ENCODE measurements at places on chromosomes 6 and 20.

DNA sequence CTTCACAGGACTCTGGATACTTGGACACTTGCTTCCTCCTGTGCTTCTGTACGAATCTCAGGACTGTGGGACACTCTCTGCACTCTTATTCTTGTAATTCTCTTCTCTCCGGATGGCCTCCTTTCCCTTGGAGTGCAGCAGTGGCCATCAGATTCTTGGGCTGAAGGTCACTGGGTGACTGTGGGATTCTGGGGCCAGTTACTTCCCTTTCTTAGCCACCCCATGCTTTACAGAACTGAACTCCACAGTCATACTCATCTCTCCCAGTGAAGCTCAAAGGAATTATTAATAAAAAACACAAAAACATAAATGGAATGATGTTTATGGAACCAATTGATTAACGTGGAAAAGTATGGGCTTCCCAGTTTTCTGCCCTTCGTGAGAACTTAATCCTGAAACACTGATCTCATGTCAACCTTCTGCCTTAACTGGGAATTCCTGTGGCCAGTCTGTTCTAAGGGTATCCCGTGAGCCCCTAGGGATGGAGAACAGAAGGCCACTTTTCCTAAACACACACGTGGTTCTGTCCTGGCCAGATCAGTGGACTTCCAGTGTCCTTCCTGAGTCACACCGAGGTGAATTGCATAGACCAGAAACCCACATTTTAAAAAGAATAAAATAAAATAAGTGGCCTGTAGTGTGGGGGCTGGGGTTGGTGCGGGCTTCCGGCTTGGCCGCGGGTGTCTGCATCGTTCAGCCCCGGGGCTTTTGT lies 23.6 kb upstream of the HLA-E start:
- DNase-seq, result no peak

GRCh38 chr6:148166339-148166968 lies 176.2 kb upstream of the SASH1 start:
- DNase-seq, result peak; percentile 57

DNA sequence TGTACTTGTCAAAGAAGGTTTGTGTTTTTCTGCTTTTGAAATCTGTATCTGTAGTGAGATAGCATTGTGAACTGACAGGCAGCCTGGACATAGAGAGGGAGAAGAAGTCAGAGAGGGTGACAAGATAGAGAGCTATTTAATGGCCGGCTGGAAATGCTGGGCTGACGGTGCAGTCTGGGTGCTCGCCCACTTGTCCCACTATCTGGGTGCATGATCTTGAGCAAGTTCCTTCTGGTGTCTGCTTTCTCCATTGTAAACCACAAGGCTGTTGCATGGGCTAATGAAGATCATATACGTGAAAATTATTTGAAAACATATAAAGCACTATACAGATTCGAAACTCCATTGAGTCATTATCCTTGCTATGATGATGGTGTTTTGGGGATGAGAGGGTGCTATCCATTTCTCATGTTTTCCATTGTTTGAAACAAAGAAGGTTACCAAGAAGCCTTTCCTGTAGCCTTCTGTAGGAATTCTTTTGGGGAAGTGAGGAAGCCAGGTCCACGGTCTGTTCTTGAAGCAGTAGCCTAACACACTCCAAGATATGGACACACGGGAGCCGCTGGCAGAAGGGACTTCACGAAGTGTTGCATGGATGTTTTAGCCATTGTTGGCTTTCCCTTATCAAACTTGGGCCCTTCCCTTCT lies 18.4 kb downstream of the CD83 start:
- peak; percentile 23 for DNase-seq

DNA sequence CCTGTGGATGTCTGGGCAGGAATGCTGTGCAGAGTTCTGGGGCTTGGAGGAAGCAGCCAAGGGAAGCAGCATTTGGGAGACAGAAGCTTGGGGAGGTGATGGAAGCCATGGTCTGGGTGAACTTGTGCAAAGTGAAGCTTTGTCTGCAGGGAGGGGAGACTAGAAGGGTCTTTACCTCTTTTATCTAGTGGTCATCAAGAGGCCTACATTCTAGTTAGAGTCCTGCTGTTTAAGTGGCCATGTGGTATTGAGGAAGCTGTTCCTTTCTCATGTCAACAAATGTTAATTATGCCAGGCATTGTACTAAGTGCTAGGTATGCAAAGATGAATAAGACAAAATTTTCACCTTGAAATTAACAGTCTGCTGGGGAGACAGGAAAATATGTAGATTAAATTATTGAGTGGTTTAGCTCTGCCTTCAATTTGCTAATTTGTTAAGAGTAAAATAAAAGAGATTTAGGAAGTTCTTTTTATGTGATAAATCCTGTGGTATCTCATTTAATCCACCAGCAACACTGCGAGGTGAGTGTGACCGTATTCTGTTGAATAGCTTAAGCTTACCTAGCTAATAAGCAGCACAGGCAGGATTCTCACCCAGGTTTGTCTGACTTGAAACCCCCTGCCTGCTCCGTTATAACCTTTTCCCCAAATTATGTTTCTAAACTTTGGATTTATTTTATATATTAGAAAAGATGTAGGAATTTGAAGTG lies 43.1 kb downstream of the ARID1B start:
- DNase-seq, result no peak

- no peak for DNase-seq
These were observed 56.5 kb upstream of the CST7 start for GRCh38 chr20:24892522-24892921.

- DNase-seq, result no peak
These were observed 157.8 kb downstream of the SCML4 start for GRCh38 chr6:107666084-107666980.

- no peak for DNase-seq
These were observed 24.5 kb downstream of the ACSS1 start for GRCh38 chr20:25033265-25033923.

DNA sequence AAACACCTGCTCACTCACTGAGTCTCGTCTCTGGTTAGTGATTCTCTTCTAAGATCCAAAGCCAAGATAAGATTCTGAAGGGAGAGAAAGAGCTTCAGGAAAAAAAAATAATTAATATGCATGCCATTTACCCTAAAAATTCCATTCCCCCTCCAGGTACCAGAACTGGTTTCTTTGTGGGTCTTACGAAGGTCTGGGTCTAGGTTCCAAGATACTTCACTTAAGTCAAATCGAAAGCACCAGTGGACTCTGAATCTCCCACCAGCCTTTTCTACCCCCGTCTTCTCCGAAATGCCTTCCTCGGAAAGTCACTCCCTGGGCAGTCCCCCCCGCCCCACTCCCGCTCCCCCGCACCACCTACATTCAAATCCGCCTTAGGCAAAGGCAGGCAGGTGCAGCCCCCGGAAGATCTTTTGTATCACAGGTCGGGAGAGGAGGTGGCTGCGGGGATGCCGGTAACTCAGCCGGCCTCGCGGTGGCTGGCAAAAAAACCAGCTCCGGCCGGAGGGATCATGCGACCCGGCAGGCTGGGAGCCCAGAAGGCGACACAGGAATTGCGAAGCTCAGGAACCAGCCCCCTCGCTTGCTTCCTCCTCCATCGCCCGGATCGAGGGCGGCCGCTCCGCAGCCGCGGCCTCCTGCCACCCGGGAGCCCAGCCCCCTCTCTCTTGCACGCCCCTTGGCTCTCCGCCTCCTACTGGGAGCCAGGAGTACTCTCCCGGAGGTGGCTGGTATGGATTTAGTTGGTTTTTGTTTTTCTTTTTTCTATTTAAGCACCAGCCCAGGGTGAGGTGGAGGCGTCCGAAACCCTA lies at the start of gene BCL2L1:
TSS of gene BCL2L1 (minus strand) at position 612 of the 812 bp plus-strand sequence. CDS start 650 bp downstream, outside the sequence.
- peak; percentile 91 for DNase-seq

DNA sequence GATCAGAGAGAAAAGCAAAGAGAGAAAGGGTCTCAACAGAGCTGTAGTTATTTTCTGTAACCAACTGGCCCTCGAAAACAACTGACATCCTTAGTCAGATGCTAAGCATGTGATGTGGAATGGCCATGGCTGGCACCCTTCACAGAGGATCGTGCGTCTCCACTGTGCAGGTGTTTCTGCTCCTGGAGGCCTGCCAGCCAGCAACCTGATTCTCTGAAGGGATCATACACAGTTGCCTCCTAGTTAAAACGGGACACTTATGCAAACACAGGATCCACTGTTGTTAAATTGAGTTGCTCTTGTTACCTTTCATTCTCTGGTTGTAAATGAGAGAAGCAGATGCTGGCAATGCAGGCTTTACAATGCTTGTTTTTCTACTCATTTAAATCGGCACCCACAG lies 148.5 kb downstream of the HDGFL1 start:
- no peak for DNase-seq

- no peak for DNase-seq
These were observed 27.0 kb downstream of the RNF144B start for GRCh38 chr6:18414116-18414515.

- no peak for DNase-seq
These were observed 237.8 kb upstream of the PMEPA1 start for GRCh38 chr20:57947421-57948179.

DNA sequence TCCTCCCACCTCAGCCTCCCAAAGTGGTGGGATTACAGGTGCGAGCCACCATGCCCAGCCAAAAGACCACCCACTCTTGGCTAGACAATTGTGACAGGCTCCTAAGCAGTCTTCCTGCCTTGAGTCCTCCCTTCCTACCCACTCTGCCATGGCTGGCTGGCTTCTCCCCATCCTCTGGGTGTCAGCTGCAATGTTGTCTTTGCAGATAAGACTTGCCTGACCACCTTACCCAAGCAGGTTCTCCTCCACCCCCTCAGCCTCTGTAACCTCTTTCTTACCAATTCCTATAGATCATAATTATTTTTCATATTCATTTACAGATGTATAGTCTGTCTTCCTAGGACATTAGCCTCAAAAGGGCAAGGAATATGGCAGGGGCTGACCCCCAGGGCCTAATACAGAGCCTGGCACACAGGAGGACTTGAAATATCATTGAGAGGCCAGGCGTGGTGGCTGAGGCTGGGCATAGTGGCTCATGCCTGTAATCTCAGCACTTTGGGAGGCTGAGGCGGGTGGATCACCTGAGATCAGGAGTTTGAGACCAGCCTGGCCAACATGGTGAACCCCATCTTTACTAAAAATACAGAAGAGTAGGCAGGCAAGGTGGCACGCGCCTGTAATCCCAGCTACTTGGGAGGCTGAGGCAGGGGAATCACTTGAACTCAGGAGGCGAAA lies 28.7 kb upstream of the SPAG4 start:
- no peak for DNase-seq

GRCh38 chr6:159973951-159974350 lies 5.1 kb downstream of the IGF2R start:
- DNase-seq, result peak; percentile 53

- DNase-seq, result peak; percentile 45
These were observed 21.6 kb upstream of the TMEM217 start for GRCh38 chr6:37279366-37280134.

- DNase-seq, result no peak
These were observed 622.6 kb downstream of the EPM2A start for GRCh38 chr6:145112711-145113148.

DNA sequence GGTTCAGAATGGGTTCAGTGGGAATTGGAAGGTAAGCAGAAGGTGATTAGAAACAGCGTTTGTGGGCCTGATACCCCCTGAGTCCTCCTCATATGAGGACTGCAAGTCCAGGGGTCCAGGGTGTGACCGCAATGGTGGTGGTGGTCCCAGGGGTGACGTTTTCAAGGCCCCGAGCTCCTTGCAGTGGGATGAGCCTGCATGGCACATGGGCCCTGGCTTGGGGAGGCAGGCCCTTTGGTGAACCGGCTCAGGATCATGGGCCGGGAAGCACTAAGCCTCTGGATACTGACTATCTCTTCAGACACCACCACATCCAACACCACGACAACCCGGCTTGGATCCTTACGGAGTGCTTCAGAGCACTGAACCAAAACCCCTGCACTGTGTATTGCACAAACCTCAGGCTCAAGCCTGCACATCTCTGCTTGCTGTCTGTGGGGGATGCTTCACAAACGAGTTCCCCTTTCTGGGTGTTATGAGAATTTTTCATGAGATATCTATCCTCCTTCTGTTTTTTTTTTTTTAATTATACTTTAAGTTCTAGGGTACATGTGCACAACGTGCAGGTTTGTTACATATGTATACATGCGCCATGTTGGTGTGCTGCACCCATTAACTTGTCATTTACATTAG lies 67.9 kb downstream of the STK35 start:
- DNase-seq, result no peak

GRCh38 chr6:113920663-113921267 lies 50.2 kb downstream of the HDAC2 start:
- peak; percentile 67 for DNase-seq

- no peak for DNase-seq
These were observed 67.5 kb downstream of the NDUFAF5 start for GRCh38 chr20:13852306-13852705.

GRCh38 chr6:137201006-137201405 lies 18.2 kb downstream of the IFNGR1 start:
- no peak for DNase-seq

DNA sequence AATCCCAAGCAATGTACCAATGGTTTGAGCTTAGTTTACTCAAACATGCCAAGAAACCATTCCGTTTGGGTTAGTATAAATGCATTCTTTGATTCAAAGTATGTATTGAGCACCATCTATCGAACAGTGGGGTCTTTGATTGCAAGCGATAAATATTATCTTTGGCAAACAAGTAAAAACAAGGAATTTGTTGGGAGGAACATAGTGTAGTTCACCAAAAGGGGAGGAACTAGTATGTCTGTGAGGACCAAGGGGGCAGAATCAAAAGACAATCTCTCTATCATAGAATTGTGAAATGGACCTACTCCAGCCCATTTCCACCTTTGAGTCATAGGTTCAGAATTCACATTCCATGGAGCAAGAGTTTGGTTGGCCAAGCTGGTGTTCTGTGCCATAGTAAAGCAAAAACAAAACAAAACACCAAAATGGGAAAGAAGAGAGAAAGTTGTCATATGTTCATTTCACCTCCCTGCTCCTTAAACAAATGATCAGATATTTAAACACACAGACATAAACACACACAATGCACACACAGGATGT lies 266.0 kb downstream of the TSHZ2 start:
- DNase-seq, result no peak

DNA sequence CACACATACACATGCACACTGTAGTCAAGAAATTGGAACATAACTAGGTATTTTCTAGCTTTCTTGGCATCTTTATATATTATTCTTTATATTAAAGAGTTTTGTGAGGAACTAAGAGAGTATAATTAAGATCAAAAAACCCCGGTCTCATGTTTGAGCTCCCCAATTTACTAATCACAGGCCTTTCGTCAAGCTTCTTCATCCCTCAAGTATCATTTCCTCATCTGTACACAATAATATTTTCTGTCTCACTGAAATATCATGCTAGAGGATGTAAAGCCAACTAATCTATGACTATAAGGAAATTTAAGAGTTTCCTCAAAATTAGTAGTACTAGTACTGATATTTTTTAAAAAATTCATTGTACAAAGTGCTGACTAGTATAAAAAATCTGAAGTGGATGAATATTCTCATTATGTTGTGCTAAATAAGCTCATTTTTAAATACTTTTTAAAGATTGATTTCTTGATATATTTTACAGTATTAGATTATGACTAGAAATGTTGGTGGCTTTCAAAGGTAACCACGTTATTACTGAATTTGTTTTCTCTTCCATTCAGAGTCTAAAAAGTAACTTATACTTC lies 28.0 kb downstream of the PEX3 start:
- no peak for DNase-seq

GRCh38 chr6:56699066-56699654 lies 56.5 kb upstream of the DST start:
- peak; percentile 66 for DNase-seq

- DNase-seq, result no peak
These were observed 22.6 kb downstream of the NEDD9 start for GRCh38 chr6:11209906-11210305.

All from KBM-7 (cell line).